ENCODE measurements at places on chromosomes 16 and 17.

GRCh38 chr16:48822431-48822830 lies 212.5 kb upstream of the N4BP1 start:
- no peak for DNase-seq

- no peak for DNase-seq
Measured at GRCh38 chr17:13086142-13086769, 68.4 kb upstream of the ELAC2 start.

DNA sequence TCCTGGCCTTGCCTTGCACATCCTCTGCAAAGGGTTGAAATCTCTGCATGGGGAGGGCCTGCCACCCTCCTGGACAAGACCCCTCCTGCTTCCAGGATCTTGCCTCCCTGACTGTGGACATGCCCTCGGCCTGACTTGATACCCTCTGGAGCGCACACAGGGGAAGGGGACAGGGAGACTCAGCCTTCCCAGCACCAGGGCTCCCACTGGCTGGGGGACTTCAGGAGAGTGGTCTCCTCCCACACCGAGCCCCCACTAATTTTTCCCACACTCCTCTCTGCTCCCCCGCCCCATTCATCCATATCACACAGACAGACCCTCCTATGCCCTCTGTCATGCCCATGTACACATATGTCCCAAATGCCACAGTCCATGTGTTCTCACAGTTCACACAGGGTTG lies 14.3 kb downstream of the SGCA start:
- no peak for DNase-seq

DNA sequence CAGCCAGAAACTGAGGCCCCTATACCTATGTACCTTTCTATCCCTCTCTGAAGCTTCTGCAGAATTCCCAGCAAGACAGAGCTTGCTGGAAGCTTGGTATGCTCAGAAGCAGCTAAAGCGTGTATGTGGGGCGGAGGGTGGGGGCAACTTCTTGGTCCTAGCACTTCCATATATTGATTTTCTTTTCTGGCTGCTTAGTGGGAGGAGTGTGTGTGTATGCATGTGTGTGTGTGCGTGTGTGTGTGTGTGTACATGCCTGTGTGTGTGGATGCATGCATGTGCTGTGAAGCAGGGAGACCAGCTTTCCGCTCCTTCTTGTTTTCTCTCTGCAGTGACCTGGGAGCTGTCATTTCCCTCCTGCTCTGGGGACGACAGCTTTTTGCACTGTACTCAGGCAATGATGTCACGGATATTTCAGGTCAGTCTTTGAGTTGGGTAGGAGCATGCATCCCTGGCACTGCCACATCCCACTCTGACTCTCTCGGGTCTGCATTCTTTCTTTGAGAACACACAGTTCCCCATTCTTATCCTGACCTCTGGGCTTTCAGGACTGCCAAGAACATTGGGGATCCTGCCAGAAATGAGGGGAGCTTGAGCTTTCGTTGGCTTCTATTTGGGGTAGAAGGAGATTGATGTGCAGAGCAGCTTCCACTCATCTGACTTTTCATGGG lies 10.7 kb downstream of the HPR start:
- DNase-seq: no peak

DNA sequence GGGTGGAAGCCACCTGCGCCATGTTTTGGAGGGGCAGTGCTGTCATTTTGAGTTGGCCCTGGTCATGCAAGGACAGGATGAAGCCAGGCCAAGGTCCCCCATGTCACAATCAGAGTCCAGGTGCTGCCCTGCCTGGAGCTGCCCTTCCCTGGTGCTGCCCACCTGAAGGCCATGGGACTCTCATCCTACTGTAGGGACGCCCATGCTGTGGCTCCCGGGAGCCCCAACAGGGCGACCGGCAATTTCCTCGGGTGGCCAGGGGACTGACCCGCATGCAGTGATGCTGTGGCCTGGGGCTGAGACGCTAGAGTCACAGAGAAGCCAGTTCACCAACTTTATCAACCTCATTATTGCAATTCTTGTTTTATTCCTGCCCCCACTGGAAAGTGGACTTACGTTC lies 8.0 kb downstream of the CCL17 start:
- DNase-seq: no peak

- no peak for DNase-seq
Measured at GRCh38 chr17:61159221-61159814, 240.3 kb upstream of the TBX2 start.

- DNase-seq: no peak
Measured at GRCh38 chr16:87192452-87193073, 124.6 kb downstream of the C16orf95 start.

DNA sequence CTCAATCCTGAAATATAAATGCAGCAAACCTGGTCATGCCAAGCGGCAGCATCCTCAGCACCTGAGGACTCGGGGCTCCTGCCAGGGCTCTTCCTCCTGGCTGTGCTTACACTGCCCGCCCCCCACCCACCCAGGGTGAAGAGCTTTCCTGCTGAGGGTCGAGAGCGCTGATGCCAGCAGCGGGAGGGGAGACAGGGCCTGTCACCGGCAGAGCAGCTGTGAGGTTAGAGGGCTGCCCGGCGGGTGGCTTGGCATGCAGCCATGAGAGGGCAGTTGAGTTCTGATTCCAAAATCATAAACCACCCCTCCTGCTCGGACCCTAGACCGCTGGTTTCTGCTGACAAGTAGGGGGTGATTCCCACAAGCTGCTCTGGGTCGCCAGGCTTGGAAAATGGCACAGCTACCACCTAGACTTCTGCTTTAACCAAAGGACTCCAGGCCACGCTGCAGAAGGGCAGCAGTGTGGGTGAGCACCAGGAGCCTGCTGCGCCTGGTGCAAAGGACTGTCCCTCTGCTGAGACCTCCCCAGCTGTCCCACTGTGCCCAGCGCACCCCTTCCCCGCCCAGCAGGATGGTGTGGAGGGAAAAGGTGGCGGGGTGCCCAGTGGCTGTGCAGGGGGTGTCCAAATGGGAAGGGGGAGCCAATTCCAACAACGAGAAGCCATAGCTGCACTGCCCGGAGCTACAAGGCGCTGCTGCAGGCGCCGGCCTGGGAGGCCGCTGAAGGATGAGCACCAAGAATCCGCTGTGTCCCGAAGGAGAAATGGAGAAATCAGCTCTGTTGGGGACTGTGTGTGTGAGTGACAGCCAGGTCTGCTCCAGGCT lies 26.6 kb downstream of the MXRA7 start:
- DNase-seq: no peak

- no peak for DNase-seq
Measured at GRCh38 chr17:59572301-59572924, 7.0 kb downstream of the DHX40 start.

GRCh38 chr17:16023881-16024280 lies 24.3 kb downstream of the TTC19 start:
- no peak for DNase-seq

- no peak for DNase-seq
Measured at GRCh38 chr16:65754820-65755691, 611.4 kb upstream of the CDH5 start.

DNA sequence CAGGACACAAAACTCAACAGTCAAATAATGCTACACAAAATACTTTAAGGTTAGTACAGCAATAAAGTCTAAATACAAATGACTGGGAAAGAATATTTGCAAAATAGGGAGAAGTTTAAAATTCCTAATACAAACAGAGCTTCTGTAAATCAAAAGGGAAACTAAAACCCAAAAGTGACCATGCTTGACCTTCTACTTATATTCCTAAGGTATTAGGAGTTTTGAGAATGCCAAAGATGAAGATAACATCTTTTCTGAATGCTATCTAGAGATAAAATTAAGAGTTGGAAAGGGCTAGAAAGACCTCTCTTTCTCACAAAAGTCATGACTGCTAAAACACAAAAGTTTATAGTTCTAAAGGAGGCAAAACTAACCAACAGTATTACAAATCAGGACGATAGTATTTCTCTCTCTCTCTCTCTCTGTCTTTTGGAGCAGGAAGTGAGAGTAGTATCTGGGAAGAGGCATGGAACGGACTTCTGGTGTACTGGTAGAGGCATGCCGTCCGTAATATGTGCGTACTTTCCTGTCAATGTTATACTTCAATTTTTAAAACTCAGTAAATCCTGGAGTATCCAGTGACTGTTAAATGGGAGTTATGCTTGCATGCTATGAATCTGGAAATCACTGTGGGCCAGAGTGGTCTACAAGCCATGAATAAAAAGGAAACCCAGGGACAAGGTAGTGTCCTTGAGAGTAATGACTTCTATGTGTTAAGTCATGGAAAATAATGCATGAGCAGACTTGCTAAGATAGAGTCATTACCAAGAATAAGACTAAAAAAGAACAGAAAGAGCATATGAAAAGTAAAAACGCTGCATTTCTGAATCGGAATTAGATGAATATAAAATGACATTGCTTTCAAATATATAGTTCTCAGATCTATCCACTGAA lies 49.7 kb upstream of the ANKFY1 start:
- DNase-seq: no peak

DNA sequence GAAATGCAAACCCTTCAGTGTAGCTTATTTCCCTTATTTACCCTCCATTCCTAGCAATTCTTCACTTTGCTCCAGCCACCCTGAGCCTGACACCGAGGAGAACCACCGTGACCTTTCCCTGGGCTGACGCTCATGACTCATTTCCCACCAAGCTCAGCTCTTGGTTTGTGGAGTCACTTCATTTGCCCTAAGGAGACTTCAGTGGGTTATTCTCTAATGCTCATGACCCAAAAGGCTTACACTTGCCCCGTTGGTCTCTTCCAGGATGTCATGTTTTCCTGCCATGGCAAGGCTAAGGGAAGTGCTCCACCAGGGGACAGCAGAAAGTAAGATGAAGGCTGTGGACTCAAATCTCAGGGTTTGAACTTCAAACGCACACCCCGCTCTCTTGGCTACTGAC lies 161.0 kb downstream of the CBLN1 start:
- no peak for DNase-seq

DNA sequence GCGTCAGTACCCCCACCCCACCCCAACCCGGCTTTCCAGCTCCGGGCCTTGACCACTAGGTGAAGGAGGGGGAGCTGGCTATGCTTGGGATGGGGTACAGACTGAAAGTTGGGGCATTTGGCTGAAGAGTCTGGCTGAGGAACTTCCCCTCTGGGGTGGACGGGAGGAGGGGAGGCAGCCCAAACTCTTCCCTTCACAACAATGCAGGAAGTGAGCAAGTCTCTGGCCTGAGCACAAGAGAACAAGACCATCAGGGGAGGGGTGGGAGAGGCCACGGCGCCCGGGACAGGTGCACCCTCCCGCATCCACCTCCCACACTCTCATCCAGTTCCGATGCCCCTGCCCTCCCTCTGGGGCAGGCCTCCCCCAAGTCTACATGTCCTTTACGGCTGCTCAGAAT lies 5.6 kb downstream of the USH1G start:
- DNase-seq: no peak

DNA sequence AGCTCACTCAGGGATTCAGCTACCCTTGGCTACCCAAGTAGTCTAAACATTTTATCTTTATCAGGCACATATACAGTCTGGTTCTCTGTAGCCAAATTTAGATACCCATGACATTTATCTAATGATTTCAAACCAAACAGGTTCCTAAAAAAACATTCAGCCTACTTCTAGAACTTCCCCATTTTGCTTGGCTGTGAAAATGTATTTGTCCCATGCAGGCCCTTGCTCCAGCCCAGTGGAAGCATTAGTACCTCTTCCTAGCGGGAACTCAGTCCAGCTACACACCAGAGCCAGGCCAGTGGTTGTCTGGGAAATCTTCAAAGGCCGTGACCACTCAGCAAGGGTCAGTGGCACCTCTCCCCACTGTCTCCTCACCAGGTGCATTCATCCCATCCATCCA lies 26.2 kb upstream of the NAGLU start:
- DNase-seq: no peak

GRCh38 chr17:39306509-39307212 lies 80.9 kb upstream of the STAC2 start:
- DNase-seq: no peak

DNA sequence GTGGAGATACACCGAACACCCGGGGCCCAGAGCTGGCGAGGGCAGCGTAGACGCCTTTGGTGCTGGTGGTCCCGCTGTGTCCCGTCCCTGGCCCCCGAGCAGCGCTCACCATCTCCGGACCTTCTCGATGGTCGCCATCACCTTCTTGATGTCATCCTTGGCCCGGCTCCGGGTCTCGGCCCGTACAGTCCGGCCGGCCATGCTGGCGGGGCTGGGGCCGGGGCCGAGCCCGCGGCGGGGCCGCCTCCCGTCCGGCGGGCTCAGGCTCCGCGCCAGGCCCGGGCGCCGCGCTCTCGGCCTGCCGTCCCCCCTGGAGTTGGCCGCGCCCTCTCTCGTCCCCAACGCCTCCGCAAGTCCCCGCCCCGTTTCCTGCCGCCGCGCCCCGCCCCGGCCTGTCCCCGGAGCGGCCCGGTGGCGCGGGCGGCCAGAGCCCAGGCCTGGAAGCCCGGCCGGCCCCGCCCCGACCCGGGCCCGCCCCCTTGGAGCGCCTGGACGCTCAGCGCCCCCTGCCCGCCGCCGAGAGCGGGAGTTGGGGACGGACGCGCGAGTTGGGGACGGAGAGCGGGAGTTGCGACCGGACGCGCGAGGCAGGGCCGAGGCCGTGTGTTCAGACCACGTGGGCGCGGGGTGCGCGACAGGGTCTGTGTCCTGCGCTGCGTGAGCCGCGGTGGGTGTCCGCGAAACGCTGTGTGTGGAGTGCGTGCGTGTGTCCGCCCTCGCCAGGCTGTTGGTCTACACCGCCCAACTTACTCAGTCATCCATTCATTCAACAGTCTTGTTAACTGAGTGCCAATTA lies at the start of gene BCL7C:
Gene BCL7C (minus strand): TSS at position 334 of the 796 bp plus-strand sequence. CDS start 133 bp downstream, at position 201.
- peak; percentile 38 for DNase-seq

GRCh38 chr16:79874391-79874790 lies 273.9 kb upstream of the MAF start:
- no peak for DNase-seq

GRCh38 chr17:12519956-12520594 lies 145.6 kb upstream of the MYOCD start:
- no peak for DNase-seq

GRCh38 chr17:61449707-61450640 lies 2.2 kb upstream of the TBX4 start:
- DNase-seq: no peak

DNA sequence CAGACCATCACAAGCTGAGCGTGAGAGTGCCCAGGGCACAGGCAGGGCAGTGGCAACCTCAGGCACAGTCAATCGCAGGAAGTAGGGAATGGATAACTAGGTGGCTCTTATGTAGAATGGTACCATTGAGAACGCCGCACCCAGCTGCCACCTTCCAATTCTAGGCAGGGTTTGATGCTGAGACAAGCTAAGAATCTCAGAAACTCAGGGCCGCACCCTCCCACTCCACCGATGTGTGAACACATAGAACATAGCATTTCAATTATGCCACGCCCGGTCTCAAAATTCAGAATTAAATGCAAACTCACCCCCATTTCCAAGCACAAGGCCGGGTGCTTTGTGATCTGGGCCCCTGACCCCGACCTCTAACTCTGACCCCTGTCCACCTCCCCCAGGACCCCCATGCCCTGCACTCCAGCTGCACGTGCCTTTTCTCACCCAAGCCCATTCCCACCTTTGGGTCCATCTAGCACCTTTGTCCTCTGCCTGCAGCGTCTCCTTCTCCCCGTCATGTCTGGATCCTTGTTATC lies 178.4 kb downstream of the C16orf95 start:
- no peak for DNase-seq

GRCh38 chr17:49491192-49491769 lies 3.8 kb upstream of the NGFR start:
- DNase-seq: no peak

- no peak for DNase-seq
Measured at GRCh38 chr16:4680673-4681470, 12.5 kb upstream of the NUDT16L1 start.
